Endothelial cell (in vitro differentiated cells): ENCODE measurements at places on chromosomes 6 and 20.

- DNase-seq, result no peak
Observed at GRCh38 chr6:113315165-113315564, 542.0 kb upstream of the MARCKS start.

DNA sequence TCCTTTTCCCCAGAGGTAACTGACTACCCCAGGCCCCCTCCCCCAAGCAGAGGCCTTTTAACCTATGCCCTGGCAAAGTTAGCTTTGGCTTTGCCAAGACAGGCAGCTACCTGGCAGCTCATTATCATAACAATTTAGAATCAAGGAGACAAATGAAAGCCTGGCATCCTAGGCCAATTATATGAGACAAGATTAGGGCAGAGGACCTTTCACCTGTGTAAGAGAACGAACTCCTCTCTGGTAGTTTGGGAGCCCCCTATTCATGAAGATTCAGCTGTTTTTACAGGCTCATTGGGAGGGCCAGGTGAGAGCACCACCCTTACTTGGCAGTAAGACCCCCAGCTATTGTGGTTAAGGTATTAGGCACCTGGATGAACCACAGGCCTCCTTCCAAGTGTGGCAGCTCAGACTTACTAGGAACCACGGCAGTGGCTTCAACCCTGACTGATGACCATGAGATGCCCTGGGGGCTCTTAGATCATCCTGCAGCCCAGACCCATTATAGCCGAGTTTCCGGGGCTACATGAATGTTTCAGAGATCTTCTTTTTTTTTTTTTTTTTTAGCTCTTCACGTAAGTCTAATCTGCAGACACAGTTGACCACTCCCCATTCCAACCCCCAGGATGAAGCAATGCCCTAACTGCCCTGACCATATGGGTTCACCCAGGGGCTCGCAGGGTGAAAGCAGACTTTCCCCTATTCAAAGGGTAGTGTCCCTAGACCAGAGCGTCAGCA is 56.2 kb downstream of the RAB44 start:
- no peak for DNase-seq

GRCh38 chr6:31533455-31533841 is 4.7 kb downstream of the MCCD1 start:
- DNase-seq, result no peak

DNA sequence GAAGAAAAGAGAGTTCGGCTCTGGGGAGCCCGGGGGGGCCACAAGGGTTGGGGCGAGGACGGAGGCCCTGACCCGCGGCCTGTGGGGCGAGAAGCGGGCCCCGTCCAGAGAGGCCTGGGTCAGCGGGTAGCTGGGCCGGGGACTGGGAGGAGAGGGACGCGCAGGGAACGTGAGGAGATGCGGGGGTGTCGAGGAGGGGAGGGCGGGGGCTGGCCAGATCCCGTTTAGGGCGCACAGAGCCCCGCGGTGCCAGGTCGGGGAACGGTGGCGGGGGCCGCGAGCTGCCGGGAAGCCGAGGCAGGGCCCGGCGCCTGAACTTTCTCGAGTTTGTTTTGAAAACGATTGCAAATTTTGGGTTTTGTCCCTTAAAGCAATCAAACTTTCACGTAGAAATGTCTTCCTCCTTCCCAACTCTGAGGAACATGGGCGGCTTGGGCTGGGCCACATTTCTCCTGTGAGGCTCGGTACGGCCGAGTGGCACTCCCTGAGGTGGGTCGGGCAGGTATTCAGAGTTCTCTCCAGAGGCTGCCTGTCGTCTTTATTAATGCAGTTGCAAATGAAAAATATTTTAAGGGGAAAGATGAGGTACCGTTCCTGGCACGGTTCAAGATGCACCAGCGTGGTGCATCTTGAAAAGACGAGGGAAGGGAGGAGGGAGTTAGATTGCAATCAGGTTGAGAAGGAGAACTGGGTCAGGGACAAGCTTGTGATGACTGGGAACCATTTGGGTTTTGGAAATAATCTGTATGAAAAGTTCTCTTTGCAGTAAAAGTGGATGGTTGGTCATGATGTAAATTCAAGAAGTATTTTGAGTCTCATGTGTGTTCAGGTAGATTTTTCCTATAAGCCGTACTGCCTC is 972 bp downstream of the RNF8 start:
- DNase-seq, result peak; percentile 33

DNA sequence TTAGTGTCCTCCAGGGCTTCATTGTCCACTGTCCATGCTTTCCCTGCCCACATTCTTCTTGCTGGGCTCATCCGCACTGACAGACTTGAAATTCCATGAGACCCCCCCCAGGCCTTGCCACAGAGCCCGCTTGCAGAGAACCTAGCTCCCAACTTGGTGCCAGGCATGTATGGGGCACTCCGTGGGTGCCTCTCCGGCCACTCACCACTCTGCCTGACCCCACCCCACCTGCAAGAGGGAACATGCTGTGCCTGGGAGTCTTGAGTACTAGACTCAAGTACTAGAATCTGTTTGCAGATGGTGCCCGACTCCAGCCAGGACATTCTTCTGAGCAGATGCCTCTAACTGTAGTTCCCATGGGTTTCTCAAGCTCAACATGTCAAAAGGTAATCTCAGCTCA is 47.9 kb downstream of the TRERF1 start:
- DNase-seq, result no peak

- no peak for DNase-seq
Observed at GRCh38 chr20:61053487-61053886, 198.6 kb upstream of the CDH4 start.

GRCh38 chr20:63577317-63577894 is 3.4 kb upstream of the HELZ2 start:
- DNase-seq, result no peak

- no peak for DNase-seq
Observed at GRCh38 chr6:125550892-125551291, 198.5 kb upstream of the HEY2 start.

DNA sequence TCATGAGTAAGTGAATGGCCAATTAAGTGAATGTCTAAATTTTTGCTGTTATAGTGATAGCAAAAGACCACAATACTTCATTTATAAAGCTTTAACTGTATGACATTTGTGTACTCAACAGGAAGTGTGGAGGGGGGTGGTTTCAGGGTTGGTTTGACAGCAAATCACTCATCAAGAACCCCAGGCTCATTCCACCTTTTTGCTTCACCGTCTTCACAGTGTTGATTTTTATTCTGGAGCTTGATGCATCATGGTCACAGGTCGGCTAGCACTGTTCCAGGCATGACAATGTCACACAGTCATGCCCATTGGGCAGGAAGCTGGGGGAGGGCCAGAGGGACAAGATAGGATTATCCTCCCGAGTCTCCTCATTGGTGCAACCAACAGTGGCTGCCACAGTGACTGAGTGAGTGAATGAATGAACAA is 75.0 kb downstream of the MDGA1 start:
- DNase-seq, result no peak

DNA sequence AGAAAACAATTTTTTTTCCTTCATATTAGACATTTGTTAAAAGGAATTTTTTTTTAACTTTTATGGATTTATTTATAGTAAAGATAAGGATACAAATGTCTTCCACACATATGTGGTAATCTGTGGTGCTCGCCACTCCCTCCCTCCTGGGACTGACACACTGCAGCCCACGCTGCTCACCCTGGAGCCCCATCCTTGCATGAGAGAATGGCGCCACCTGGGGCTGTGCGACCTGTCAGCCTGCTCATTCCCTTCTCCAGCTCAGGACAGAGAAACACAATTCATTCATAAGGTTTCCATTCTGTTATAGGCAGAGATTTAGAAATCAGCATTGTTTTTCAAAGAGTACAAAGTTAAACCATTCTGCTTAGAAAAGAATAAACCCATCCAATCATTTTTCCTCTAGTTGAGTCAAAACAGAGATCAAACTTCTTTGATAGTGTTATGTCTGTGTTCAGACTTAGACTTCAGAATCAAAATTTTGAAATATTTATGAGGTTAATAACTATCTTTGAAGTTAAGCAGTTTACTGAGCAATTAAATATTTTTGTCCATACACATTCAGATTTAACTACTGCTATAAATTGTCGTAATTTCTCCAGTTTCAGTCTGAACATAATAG is 42.8 kb upstream of the DYNLRB1 start:
- peak; percentile 55 for DNase-seq

DNA sequence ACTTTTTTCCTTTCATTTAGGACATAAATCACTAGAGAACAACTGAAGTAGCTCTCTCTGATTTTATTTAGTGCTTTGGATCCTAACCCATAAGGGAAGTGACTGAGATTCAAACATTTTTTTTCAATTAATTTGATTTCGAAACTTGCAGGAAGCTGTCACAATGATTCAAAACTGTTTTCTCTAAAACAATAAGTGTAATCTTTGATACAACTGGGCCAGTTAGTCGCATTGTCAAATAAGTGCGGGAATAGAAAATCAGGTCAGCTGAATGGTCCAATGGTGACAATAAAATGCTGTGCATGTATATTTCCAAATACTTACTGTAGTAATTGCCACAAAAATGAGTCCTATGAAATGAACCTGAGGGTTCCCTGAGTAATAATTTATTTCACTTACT is 930.8 kb downstream of the TFAP2A start:
- DNase-seq, result no peak

DNA sequence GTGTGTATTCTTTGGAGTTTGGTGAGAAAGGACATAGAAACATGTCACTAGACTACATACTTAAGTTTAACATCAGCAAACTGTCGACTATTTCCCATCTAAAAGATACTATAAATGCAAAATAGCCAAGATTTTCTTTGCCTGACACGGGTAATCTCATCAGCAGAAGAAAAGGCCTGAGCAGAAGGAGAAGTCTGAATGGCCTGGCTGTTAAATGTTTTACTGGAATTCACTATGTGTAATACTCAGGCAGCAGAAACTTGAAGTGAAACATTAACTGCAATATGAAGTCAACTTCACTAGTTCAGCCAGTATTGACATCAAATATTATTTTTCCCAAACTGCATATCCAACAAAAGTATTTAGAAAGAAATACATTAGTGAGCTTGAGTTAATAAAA is 6.4 kb upstream of the DSE start:
- no peak for DNase-seq

GRCh38 chr20:62984666-62985443 is 21.9 kb downstream of the BHLHE23 start:
- no peak for DNase-seq

DNA sequence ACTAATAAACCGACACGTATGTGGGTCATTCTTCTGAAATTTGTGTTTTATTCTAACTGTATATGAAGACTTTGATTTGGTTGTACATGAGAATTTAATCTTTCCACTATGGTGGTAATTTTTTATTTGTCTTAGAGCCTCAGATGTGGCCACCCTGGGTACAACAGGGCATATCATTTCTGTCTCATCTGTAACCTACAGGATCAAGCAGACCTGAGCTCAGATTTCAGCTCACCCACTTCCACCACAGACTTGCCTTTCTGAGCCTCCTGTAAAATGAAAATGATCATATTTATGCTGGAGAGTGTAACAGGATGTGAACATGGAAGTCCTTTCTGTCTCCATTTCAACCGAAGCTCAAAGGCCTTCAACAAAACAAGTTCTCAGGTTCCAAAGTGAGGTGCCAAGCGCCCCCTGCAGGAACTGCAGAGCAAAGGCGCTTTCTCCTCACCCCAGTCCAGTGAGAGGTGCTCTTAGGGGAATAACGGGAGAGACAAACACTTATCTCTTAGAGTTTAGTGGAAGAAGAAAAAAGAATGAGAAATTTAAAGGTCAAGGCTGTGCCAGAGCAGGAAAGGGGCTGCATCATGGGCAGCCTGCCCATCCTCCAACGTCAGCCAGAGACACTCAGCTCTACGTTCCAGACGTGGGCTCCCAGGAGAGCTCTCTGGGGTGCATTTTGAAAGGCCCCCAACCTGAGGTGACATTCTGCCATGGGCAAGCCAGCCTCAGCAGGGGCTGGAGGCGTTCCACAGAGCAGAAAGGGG is 23.0 kb upstream of the CD24 start:
- DNase-seq, result peak; percentile 73

DNA sequence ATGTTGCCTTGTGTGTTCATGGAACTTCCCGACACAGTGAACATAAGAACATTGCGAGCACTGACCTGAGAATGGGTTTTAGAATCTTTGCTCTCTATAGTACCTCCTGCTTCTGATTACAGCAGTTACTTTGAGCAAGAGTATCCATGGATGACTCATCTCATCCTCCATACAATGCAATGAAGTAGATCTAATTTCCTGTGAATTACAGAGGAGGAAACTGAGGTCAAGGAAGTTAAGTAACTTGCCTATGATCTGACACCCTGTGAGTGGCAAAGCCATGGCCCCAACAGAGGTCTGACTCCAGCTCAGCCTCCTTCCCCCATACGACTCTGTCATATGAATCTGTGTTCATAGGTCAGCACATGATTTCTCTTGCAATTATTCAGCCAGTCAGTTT is 518.1 kb downstream of the TFAP2A start:
- DNase-seq, result no peak

DNA sequence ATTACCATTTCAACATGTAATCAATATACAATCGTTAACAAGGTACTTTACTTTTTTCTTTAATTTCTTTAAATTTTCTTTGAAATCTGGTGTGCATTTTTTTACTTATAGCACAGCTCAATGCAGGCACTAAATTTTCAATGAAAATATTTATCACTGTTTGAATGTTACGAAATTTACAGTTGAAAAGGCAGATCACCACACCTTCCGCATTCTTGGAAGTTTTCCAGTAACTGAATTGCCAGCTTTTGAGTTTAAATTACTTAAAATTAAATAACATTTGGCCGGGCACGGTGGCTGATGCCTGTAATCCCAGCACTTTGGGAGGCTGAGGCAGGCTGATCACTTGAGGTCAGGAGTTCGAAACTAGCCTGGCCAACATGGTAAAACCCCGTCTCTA is 309.9 kb downstream of the BMP7 start:
- DNase-seq, result no peak

- no peak for DNase-seq
Observed at GRCh38 chr20:41989935-41990635, 371.9 kb upstream of the CHD6 start.

GRCh38 chr6:34237722-34238584 is 1.3 kb downstream of the HMGA1 start:
- peak; percentile 57 for DNase-seq

- DNase-seq, result no peak
Observed at GRCh38 chr20:40232273-40232672, 456.8 kb downstream of the MAFB start.

DNA sequence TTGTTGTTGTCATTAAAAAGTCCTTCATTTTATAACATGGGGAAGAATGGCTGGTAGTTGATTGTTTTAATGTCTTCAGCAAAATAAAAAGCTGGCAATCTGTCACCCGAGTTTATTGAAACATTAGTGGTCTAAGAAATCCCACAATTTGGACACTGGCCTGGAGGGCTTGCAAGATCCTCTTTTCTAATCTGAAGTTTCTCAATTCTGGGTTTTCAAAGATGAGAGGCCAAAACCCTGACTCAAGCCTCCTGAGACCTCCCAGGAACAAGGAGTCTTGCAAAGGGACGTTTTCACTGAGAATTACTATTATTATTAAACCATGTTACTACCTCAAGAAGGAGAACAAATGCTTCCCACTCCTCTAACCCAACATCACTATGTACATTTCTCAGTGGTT is 19.5 kb downstream of the MAP1LC3A start:
- no peak for DNase-seq
